ENCODE measurements at places on chromosomes 12 and 14.

- DNase-seq: no peak
These were observed 468.3 kb downstream of the PDZRN4 start for GRCh38 chr12:41656454-41656853.

DNA sequence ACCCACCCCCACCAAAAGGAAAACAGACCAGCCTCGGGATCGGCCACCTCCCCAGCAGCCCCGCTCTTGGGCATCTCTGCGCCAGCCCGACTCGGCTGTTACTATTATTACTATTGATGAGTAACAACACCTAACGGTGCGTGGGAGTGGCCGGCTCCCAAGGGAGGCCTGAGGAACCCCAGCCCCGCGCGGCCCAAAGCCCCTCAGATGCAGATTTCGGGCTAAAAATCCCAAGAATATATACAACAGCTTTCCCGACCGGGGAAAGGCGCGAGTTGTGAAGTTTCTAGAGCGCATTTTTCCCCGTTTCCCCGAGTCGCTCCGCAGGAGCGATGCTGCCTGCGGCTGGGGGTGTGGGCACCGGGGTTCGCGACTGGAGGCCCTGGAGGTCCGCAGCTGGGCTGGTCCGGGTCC is 565 bp downstream of the NT5DC3 start:
- peak; percentile 31 for DNase-seq

- peak; percentile 42 for DNase-seq
These were observed 482 bp upstream of the IFI27L2 start for GRCh38 chr14:94129758-94130414.

- DNase-seq: no peak
These were observed 12.3 kb upstream of the CCNT1 start for GRCh38 chr12:48728807-48729206.

DNA sequence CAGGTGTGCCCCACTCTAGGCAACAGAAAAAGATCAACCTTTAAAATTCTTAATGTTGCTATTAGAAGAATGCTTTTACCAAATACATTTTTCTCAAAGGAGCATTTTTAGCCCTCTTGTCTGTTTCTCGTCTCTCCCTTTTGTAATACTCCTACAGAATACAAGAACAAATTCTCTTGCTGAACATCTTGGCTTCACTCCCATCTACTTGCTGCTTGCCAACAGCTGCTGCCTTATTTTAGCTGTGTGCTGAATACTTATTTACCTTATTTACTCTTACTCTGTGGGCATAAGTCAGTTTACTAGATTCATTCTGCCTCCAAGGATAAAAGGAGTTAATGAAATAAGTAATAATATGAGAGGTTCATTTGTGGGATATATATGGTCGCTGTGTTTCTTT is 70.8 kb downstream of the POLR3B start:
- peak; percentile 51 for DNase-seq

DNA sequence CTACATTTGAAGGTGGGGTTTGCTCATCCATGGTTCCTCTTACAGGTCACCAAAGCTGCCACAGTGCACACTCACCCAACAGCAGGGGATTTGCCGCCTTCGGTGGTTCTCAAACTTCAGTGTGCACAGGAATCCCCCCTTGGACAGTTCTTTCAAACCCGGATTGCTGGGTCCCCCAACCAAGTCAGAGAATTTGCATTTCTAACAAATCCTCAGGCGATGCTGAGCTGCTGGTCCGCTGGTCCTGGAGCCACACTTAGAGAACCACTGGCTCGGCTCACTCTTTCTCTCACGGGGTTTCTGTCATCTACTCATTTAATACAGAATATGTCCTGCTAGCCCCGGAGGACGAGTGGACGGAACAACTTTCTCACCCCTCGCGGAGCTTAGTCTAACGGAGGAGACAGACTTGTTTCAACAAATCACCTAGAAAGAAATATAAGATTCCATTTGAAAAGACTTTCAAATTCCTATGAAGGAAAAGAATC is 24.1 kb upstream of the ZFP36L1 start:
- no peak for DNase-seq

DNA sequence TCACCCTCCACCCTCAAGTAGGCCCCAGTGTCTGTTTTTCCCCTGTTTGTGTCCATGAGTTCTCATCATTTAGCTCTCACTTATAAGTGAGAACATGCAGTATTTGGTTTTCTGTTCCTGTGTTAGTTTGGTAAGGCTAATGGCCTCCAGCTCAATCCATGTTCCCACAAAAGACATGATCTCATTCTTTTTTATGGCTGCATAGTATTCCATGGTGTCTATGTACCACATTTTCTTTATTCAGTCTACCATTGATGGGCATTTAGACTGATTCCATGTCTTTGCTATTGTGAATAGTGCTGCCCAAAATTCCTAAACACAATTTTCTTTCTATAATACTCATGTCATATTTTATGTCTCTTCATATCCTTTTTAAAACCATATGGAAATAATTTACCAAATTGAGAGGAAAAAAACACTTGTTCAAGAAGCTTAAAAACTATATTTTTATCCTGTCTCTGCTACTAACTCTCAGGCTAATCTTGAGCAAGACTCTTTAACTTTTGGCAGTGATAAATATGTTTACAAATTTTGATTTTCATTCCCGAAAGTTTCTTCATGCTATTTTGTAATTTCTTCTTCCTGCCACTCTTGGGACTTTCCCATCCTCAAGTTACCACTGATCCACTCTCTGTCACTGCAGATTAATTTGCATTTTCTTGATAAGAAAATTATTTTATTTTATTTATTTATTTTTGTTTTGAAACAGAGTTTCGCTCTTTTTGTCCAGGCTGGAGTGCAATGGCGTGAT is 28.0 kb upstream of the OSBPL8 start:
- no peak for DNase-seq

GRCh38 chr14:56342494-56342942 is 224.3 kb downstream of the PELI2 start:
- DNase-seq: peak; percentile 75

DNA sequence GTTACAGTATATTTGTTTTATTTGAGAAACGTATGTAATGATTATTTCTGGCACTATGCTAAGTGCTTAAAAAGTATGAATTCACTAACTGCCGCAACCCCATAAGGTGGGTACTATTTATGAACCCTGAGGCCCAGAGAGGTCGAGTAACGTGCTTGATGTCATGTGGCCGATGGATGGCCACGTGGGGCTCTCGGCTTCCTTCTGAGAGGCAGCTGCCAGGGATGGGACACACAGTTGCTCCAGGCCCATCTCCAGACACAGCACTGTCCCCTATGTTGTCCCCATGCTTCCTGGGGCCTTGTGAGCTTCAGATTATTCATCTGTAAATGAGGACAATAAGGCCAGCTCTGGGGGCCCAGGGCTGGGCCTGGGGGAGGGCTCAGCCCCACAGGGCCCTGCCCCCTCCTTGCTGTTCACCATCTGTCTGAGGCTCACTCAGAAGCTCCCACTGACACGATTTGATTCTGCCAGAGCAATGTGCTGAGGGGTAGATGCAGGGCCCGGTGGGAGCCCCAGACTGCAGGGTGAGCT is 115.0 kb downstream of the CALM1 start:
- no peak for DNase-seq

- DNase-seq: no peak
These were observed 71.7 kb upstream of the FERMT2 start for GRCh38 chr14:53022593-53022992.

- no peak for DNase-seq
These were observed 2.7 kb downstream of the ASPG start for GRCh38 chr14:104087981-104088850.

DNA sequence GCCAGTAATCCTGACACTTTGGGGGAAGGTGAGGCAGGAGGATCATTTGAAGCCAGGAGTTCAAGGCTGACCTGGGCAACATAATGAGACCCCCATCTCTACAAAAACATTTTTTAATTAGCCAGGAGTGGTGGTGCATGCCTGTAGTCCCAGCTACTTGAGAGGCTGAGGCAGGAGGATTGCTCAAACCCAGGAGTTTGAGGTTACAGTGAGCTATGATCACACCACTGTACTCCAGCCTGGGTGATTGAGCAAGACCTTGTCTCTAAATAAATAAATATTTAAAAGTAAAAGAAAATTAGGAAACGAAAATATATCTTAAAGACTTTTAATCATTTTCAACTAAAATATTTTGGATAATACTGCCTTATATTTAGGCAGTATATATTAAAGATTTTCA is 25.9 kb downstream of the CKB start:
- no peak for DNase-seq

DNA sequence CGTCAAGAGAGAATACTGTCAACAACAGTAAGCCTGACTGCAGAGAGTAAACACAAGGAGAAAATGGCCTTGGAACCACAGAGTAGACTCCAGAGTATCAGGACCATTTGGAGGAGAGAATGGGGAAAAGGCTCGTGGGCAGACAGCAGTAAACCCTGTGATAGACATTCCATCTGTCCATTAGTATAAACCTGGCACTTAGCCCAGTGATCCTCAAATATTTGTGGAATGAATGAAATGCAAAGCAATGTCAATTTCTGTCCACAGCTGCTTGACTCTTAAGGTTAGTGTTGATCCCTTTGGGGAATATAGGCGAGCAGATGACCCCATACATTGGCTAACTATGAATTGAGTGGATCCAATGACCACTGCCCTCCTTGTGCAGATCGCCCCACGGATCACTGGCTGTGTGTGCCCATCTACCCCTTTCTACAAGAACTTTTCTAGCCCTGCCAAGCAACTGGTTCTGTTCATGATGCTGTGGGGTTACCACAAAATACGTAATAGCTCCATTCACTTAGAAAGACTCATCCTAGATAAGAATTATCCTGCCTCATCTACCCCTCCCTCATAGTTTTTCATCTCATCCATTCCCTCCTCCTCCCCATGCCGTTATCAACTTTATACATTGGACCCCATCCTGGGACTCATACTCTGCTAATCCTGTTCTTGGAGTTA is 846.8 kb downstream of the NRXN3 start:
- peak; percentile 79 for DNase-seq

DNA sequence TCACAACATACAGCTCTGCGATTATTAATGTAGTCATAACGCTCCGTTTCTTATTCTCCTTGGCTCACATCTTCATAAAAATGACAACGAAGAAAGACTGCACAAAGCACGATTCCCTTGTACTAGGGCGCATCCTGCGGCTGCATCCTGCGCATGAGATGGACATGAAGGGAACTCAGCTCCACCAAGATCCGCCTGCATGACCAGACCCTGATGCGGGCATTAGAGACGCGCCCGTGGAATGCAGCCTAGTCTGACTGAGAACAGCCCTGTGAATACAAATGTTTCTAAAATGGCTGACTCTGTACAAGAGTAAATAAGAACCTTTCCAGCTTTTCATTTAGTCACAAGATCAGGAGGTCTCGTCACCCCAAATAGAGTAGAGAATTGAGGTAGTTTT is 422.2 kb downstream of the NOVA1 start:
- DNase-seq: no peak

GRCh38 chr12:62370189-62370588 is 96.4 kb upstream of the MON2 start:
- no peak for DNase-seq

- DNase-seq: no peak
These were observed 32.1 kb upstream of the C12orf76 start for GRCh38 chr12:110080410-110080809.

- DNase-seq: peak; percentile 75
These were observed 19.7 kb upstream of the CD9 start for GRCh38 chr12:6180268-6181051.

DNA sequence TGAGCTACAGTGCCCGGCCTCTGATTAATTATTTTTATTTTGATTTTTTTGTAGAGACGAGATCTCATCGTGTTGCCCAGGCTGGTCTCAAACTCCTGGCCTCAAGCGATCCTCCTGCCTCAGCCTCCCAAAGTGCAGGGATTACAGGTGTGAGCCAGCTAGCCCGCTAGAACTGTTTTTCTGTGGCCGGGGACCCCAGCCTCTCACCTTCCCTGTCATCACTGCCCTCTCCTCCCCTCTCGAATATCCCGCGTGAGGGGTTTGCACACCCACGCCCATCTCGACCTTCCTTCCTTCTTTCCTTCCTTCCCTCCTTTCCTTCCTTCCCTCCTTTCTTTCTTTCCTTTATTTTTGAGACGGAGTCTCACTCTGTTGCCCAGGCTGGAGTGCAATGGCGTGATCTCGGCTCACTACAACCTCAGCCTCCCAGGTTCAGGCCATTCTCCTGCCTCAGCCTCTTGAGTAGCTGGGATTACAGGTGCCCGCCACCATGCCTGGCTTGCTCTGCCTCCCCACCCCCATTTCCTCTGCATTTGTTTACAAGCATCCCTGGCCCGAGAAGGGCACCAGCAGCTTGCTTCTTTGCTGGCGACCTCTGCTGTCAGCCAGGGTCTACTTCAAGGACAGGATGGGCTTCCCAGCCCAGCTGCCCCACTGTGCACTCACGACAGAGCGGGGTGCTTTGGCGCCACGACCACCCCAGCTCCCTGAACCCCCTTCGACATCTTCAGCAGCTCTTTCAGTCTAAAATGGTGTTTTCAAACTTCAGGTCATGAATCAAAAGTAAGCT is 4.3 kb upstream of the TRAF3 start:
- DNase-seq: no peak

- no peak for DNase-seq
These were observed 348.5 kb upstream of the RGS6 start for GRCh38 chr14:71583705-71584104.

GRCh38 chr14:24377126-24377525 is 9.1 kb downstream of the NFATC4 start:
- no peak for DNase-seq

- DNase-seq: peak; percentile 57
These were observed 178.1 kb upstream of the ALG10B start for GRCh38 chr12:38138225-38139221.

- peak; percentile 8 for DNase-seq
These were observed 86.2 kb downstream of the STON2 start for GRCh38 chr14:81313775-81314429.

- DNase-seq: no peak
These were observed 25.3 kb downstream of the TPCN1 start for GRCh38 chr12:113246478-113247122.

DNA sequence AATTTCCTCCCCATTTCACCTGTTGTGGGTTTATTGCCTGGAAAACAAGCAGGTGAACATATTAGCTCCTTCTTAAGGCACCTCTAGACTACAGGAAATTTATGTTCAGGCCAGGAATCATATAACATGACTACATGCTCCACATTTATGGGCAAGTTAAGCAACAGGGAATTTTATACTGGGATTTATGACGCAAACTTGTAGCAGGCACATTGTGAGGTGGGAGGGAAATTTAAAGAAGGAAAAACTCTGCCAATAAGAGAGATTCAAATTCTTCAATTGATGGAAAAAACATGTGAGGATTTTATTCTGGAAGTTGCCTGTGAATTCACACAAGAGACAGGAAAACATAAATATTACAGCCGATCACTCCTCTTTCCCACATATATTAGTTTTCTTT is 93.9 kb downstream of the TBC1D30 start:
- DNase-seq: no peak

- no peak for DNase-seq
These were observed 34.1 kb downstream of the RCOR1 start for GRCh38 chr14:102626530-102626929.

DNA sequence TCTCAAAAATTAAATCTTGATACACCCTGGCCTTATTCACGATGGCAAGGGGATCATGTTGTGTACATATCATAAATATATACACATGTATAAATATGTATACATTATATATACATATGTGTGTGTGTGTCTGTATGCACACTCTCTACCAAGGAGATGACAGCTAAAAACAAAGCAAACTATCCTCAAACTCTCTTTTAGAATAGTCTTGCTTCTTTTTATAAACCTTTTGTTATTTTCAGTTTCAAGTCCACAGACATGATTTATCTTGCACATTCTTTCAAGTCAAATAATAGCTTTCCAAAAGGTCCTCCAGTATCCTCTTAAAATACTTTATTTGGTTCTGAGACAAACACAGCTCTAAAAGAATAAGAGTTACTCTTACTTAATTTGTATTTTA is 8.4 kb downstream of the ANO6 start:
- DNase-seq: no peak

Data from astrocyte of the spinal cord (primary cell).